Activated naive CD4-positive, alpha-beta T cell treated with anti-CD3 and anti-CD28 coated beads for 36 hours (primary cell): ENCODE measurements at places on chromosomes 3 and 15. TPM values are rescaled to one million over a fixed set of nuclear protein-coding genes. Genes with fewer than 3 reads are reported as not detected.

GRCh38 chr3:140552898-140553297, 125.0 kb upstream of the TRIM42 start:
- DNase-seq = no peak

GRCh38 chr15:37698679-37699078, 235.8 kb upstream of the TMCO5A start:
- no peak for DNase-seq

DNA sequence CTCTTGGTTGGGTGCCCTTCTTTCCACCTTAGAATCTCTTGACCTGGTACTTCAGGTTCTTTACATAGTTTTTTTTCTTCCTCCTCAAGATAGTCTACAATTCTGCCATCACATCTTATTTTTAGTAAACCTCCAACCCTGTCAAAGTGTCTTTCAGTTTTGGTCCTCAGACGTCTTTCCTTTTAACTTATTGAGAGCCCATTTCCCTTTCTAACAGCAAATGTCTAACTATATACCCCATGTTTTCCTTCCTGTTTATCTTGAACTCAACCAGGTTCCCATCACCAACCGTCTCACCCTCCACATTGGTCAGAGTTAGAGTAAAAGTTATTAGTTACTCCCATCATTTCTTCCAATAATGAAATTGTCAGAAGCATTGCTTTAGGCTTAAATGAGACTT, 10.4 kb downstream of the KBTBD12 start:
- no peak for DNase-seq

Gene SUSD5
- total RNA-seq = not detected

Gene PLAAT1
- total RNA-seq = not detected

Gene SLC28A2
- total RNA-seq = not detected
